GM10248 (cell line): ENCODE measurements at places on chromosomes 4 and X.

- DNase-seq = no peak
Measured at GRCh38 chr4:173538909-173539445, 8.9 kb upstream of the HAND2 start.

GRCh38 chrX:73069365-73070035, 9.8 kb downstream of the PABPC1L2A start:
- no peak for DNase-seq

- DNase-seq = no peak
Measured at GRCh38 chrX:70134116-70134477, 850 bp downstream of the IGBP1 start.

GRCh38 chr4:151700566-151701316, 60.1 kb downstream of the GATB start:
- no peak for DNase-seq

GRCh38 chr4:144295286-144295995, 154.9 kb upstream of the GYPA start:
- no peak for DNase-seq

DNA sequence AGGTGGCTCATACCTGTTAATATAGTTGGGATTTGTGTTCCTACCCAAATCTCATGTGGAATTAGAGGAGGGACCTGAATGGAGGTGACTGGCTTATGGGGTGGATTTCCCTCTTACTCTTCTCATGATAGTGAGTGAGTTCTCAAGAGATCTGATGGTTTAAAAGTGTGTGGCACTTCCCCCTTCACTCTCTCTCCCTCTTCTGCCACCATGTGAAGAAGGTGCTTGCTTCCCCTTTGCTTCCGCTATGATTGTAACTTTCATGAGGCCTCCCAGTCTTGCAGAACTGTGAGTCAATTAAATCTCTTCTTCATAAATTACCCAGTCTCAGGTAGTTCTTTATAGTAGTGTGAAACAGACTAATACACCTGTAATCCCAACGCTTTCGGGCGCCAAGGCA, 28.3 kb upstream of the WDR19 start:
- no peak for DNase-seq

- DNase-seq = no peak
Measured at GRCh38 chr4:55435141-55435841, 39.5 kb downstream of the TMEM165 start.

DNA sequence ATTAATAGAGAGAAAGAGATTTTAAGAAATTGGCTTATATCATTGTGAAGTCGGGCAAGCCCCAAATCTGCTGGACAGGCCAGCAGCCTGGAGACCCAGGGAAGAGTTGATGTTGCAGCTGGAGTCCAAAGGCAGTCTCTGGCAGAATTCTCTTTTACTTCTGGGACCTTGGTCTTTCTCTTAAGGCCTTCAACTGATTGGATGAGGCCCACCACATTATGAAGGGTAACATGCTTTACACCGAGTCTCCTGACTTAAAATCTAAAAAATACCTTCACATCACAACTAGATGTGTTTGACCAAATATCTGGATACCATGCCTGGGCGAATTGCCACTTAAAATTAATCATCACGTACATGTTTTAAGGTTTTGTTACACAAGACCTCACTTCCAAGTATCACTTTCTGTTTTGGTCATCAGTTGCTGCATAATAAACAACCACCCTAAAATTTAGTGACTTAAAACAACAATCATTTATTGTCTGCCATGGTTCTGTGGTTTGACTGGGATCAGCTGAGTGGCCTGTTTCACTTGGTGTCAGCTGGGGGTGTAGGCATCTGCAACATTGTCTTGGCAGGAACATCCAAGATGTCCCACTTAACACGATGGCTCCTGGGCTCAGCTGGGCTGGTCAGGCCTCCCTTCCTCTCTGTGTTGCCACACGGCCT, 3.4 kb downstream of the CD38 start:
- DNase-seq = no peak

DNA sequence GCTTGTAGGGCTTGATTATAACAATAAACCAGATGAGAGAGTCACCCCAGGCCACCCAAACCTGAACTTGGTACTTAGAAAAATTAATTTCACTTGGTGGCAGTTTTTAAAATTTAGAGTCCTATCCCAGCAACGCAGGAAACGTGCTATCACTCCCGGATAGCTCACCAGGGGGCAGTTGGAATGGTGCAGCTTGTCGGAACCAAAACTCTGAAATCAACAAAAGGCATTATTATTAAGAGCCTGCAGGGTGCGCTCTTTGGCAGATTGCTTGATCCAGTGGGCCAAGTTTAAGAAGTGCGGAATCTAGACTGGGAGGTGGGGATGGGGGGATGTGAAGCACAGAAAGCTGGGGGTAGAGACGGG, 2.4 kb downstream of the FRAS1 start:
- DNase-seq = peak; percentile 31

DNA sequence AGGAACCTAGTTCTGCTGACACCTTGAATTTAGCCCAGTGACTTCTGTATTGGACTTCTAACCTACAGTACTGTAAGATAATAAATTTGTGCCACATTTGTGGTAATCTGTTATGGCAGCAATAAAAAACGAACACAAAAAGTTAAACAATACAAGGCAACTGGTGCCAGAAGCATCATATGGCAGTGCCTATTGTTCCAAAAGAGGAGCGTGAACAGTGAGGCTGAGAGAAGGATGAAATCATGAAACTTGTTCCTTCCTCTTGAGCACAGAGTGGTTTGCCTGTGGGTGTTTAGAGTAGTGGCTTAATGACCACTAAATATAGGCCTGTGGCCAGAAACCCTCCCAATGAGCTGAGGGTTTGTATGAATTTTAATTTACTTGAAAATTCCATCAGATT, 69.7 kb upstream of the PGRMC2 start:
- DNase-seq = no peak

DNA sequence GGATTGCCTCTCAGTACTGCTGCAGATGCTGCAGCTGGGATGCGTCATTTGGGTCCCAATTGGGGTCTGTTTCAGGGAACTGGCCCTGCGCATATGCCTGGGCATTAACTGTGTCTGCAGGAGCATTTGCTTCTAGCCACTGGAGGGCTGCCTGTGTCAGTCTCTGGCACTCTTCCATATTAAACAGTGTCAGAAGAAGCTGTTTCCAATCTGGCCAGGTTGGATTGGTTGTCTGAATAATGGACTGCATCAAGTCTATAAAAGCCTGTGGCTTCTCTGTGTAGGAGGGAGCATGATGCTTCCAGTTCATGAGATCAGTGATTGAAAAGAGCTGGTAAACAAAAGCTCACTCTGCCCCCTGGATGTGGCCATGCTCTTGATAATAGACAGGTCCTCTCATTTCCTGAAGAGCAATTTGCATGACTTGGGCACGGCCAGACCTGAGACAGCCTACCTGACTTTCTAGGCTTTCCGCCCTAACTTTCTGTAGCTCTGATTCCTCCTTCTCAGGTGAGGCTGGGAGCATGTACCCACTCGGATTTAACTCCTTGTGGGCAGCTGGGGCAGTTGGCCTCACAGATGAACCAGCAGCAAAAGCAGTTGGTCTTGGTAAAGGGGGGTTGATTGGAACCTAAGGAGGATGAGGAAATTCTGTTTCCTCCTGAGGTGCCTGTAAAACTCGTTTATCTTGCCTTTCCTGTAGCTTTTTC, 29.2 kb downstream of the SULT1E1 start:
- DNase-seq = no peak

DNA sequence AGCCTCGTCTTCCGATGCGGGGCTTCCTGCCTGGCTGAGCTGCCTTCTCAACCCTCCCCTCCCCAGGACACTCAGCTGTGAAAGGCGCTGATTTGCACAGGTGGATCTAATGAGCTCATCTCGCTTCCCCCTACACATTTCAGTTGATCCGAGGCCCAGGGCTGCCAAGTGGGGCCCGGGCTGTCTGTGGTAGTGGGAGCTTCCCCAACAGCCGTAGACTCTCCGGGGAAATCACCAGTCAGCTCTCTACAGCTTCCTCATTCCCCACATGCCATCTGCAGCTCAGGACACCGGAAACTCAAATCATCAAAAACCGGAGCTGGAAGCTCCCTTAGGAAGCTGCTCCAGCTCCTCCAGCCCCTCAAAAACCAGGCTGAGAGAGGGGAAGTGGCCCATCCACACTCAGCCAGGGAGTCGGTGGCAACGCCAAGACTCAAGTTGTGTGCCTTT, 56.2 kb downstream of the SMIM20 start:
- DNase-seq = peak; percentile 55

GRCh38 chr4:179352221-179352620, 1910.0 kb upstream of the AGA start:
- no peak for DNase-seq

GRCh38 chr4:104559502-104559901, 64.8 kb upstream of the CXXC4 start:
- DNase-seq = no peak

- no peak for DNase-seq
Measured at GRCh38 chr4:41443340-41444079, 94.4 kb upstream of the LIMCH1 start.

GRCh38 chr4:15021946-15022345, 19.7 kb downstream of the CPEB2 start:
- no peak for DNase-seq

- DNase-seq = no peak
Measured at GRCh38 chrX:15269618-15270521, at the start of gene ASB9. Gene ASB9 (minus strand): TSS chrX:15270083. CDS start chrX:15269874, 209 bp downstream.

DNA sequence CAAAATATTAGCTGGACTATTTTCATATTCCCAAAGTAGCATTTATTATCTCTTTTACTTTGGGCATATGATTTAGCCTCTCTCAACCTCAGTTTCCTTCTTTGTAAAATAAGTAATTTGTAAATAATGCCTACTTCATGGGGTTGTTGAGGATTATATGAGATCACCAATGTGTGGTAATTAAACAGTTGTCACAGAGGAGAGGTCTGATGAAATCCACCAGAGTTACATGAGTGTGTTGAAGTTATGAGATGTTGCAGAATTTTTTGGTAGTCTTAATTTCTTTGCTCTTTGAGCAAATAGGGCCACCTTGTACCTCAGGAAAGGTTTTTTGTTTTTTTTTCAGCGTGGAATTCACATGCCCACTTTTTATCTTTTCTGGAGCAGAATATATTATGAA, 1.4 kb downstream of the COX7B start:
- no peak for DNase-seq

DNA sequence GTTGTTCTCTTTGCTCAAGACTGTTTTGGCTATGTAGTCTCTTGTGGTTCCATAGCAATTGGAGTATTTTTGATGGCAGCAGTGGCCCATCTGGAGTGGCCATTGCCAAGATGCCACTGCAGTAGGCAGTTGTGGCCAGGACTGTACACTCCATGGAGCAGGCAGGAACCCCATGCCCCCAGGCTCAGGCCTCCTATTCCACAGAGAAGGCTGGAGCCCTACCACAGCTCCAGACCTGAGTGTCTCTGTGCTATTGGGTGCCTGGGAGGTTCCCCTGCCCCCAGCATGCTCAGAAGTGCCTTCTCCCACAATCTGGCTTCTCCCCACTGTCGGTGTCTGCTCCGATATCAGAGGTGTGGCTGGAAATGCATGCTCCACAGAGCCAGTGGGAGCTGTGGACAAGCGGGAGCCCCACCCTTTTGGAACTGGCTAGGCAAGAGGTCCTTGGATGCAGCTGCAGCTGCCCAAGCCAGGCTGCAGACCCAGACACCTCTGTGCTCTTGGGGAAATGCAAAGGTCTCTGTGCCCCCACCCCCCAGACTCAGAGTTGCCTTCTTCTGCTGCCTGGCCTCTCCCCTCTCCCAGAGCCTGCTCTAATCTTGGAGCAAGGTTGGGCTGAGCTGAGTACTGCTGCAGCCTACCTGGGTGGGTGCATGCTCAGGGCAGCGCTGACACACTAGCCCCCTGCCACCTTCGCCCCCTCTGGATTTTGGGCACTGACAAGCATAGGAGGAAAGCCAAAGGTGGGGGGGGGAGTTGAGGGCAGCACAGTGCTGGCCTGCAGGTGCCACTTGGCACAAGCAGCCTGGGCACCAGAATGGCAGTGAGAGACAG, 46.6 kb upstream of the UBE2NL start:
- DNase-seq = no peak

GRCh38 chr4:3219761-3220475, 29.0 kb upstream of the MSANTD1 start:
- DNase-seq = no peak

GRCh38 chr4:150323406-150324325, 245.4 kb downstream of the DCLK2 start:
- no peak for DNase-seq

- no peak for DNase-seq
Measured at GRCh38 chr4:77284036-77284435, 127.0 kb downstream of the CCNG2 start.

- no peak for DNase-seq
Measured at GRCh38 chr4:68163754-68164153, 34.1 kb upstream of the TMPRSS11F start.

DNA sequence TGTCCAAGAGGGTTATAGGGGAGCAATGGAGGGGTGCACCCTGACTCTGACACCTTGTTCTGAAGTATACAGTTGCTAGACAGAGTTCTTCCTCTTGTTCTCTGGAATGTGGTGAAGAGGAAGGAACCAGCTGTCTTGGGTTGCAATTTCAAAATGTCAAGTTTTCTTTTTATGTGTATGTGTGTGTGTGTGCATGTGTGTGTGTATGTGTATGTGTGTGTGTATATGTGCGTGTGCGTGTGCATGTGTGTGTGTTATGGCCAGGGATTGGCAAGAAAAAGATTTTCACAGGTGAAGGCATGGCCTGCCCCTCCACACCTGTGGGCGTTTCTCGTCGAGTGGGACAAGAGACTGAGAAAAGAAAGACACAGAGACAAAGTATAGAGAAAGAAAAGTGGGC, 81.6 kb upstream of the ADGRA3 start:
- no peak for DNase-seq

- DNase-seq = no peak
Measured at GRCh38 chr4:110088670-110089069, 109.7 kb downstream of the ELOVL6 start.

GRCh38 chr4:174100910-174101309, 182.6 kb downstream of the FBXO8 start:
- no peak for DNase-seq

DNA sequence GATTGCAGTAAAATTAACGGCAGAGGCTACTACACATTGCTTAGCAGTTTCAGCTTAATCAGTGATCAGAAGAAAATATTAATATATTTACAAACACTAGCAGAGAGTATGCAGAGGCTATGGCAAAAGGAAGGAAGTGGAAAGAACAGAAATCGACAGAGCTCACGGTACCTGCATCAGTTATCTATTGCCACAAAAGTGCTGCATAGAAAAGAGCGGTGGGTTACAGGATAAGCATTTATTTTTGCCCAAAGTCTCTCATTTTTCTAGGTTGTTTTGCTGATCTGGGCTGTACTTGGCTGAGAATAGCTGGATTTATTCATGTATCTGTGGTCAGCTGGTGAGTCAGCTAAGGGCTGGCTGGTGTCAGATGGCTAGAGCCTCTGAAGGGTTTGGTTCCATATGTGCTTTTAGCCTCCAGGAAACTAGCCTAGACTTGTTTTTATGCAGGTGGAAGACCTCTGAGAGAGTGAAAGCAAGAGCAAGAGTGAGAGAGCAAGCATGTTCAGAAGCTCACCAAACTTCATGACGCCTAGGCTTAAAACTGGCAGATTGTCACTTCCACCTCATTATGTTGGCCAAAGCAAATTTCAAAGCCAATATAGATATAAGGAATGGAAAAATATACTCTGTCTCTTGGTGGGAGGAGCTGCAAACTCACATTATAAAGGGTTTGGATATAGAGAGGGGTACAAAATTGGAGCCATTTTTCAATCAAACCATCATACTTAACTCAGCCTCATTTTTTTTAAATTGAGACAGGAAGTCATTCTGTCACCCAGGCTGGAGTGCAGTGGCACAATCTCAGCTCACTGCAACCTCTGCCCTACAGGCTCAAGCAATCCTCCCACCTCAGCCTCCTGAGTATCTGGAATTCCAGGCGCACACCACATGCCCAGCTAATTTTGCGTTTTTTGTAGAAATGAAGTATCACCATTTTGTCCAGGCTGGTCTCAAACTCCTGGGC, 153.2 kb upstream of the RPL34 start:
- peak; percentile 24 for DNase-seq
